ENCODE measurements at places on chromosomes 11 and 22. TPM values are rescaled to one million over a fixed set of nuclear protein-coding genes. Genes with fewer than 3 reads are reported as not detected.
A peak's percentile ranks its signal among the peaks of the same experiment; 100 is the strongest.

- no peaks in the 10 kb centered on the region for H3K36me3 ChIP-seq
- H3K27ac ChIP-seq = no peak overlapping the region
- H3K4me3 ChIP-seq = no peak overlapping the region
- H3K27me3 ChIP-seq = no peaks in the 10 kb centered on the region
- H3K4me1 ChIP-seq = no peaks in the 10 kb centered on the region
Observed at GRCh38 chr11:97229936-97230335, 840.1 kb downstream of the JRKL start.

DNA sequence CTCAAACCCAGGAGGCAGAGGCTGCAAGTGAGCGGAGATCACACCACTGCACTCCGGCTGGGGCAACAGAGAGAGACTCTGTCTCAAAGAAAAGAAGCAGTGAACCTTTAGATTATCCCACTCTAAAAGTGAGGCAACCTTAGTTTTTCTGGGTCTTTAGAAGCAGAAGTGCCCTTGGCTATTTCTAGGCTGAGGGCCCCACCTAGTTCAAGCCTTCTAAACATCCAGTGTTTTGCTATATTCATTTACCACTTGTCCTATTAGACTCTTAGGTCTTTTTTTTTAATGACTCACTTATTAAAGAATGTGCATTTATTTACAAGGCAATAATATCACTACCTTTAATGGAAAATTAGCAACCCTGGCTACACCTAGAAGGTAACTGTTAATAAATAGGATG lies 16.7 kb upstream of the EHF start:
- H3K4me1 ChIP-seq = no peaks in the 10 kb centered on the region
- DNase-seq = no peak
- H3K4me3 ChIP-seq = no peak overlapping the region
- H3K36me3 ChIP-seq = no peaks in the 10 kb centered on the region
- no peaks in the 10 kb centered on the region for H3K27me3 ChIP-seq

APOBEC3F gene
- total RNA-seq = 2.8 TPM

DNA sequence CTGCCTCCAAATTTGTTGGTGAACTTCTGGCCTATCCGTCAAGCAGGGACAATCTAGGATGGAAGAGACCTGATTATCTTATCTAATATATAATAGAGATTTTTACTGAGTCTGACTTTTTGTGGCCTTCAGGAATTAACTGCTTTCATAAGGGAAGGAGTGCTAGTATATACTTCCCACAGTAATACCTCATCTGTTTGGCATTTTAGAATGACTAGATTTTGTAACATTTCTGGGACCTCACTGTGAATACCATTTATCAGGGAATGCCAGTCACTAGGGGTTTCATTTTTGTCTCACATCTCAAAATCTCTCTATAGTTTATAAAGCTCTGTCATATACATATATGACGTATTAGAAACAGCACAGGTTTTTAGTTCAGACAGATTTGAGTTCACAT lies 114.3 kb downstream of the INSC start:
- H3K36me3 ChIP-seq = no peaks in the 10 kb centered on the region
- no peaks in the 10 kb centered on the region for H3K27me3 ChIP-seq
- no peaks in the 10 kb centered on the region for H3K4me1 ChIP-seq
- no peak overlapping the region for H3K4me3 ChIP-seq
- no peak for DNase-seq

DNA sequence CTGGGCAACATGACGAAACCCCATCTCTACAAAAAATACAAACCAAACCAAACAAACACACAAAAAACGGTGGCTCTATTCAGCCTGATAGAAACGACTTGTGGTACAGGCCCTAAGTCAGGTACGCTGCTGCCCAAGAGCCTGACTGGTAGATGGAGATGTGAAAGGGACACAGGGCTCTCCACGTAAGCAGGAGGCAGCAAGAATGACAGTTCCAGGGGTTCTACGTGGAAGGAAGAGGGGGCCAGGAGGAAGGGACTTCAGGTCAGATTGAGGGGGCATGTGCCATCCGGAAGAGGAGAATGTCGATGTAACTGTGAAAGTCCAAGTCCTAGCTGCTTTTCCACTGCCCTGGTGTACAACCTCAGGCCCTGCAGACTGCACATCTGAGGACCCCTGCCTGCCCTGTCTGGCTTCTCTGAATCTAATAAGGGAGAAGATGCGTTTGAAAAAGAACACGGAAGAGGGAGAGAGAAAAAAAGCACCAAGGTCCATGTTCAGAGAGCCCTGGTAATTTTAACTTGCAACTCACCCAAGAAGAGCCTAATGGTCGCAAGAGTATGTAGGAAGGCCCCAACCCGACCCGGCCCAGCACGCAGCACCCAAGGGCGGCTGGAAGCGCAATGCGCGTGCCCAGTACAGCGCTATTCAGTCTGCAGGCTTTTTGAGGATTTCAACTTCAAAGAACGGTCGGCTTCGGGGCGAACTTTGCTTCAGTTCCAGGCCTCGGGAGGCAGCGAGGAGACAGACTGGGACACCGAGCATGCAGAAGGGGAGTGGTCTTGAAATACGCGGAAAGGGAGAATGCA lies 909 bp upstream of the ZNRD2 start:
- DNase-seq = no peak
- H3K4me3 ChIP-seq = peak overlapping the region; percentile 81
- H3K27me3 ChIP-seq = no peaks in the 10 kb centered on the region
- peaks cover 63% of the 10 kb centered on the region for H3K4me1 ChIP-seq

FAR1 gene
- 29.3 TPM for total RNA-seq

DNA sequence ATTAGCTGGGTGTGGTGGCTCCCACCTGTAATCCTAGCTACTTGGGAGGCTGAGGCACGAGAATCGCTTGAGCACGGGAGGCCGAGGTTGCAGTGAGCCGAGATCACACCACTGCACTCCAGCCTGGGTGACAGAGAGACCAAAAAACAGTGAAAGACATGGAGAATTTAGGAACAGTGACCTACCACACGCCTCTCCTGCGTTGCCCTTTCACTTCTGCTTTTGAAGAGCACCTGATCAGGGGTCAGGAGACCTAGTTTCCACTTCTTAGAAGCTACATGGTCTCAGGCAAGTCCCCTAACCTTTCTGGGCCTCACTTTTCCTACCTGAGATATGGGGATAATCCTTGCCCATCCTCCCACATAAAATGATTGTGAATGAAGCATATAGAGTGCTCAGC lies 12.2 kb downstream of the SLC35C1 start:
- no peak for DNase-seq
- no peaks in the 10 kb centered on the region for H3K4me1 ChIP-seq
- H3K27me3 ChIP-seq = no peaks in the 10 kb centered on the region
- H3K4me3 ChIP-seq = no peak overlapping the region
- no peaks in the 10 kb centered on the region for H3K36me3 ChIP-seq

GRCh38 chr22:46150034-46150654 lies at the start of gene PPARA:
PPARA (plus strand) TSS chr22:46150526; CDS start chr22:46198384, 47,858 bp downstream.
- H3K4me1 ChIP-seq = peaks cover 32% of the 10 kb centered on the region
- H3K27ac ChIP-seq = peak within 1 kb of the TSS; percentile 93
- peaks cover 9% of the 10 kb centered on the region for H3K36me3 ChIP-seq
- peak within 1 kb of the TSS; percentile 93 for H3K4me3 ChIP-seq
- H3K27me3 ChIP-seq = no peaks in the 10 kb centered on the region

ALX4 gene
- under 0.01 TPM for total RNA-seq

GRCh38 chr11:59173964-59174663 lies 2.2 kb downstream of the DTX4 start:
- H3K27ac ChIP-seq = peak overlapping the region; percentile 74
- peaks cover 9% of the 10 kb centered on the region for H3K27me3 ChIP-seq
- H3K4me3 ChIP-seq = peak overlapping the region; percentile 64

SCGB1C1 gene
- not detected for total RNA-seq

ASCL2 gene
- total RNA-seq = 0.42 TPM

HIKESHI gene
- 37.1 TPM for total RNA-seq

DNA sequence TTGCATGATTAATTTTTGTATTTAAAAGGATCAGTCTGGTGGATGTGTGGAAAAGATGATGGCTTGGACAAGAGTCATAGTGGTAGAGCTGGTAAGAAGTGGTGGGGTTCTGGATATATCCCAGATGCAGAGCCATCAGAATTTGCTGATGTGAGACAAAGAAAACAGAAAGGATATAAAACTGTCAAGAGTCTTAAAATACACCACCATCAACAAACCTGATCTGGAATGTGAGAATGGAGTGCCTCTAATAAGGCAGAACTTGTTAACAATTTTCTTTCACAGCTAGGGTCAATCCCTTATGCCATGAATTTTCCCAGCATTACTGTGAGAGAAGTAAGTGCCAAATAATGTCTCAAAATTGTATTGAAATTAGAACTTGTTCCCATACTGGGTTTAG lies 215.4 kb downstream of the METTL15 start:
- H3K4me3 ChIP-seq = no peak overlapping the region
- H3K27me3 ChIP-seq = no peaks in the 10 kb centered on the region
- no peaks in the 10 kb centered on the region for H3K4me1 ChIP-seq
- no peak for DNase-seq
- no peak overlapping the region for H3K27ac ChIP-seq

MUS81 gene
- 74.2 TPM for total RNA-seq

GAB4 gene
- total RNA-seq = not detected

- H3K4me1 ChIP-seq = no peaks in the 10 kb centered on the region
- no peaks in the 10 kb centered on the region for H3K27me3 ChIP-seq
- H3K27ac ChIP-seq = no peak overlapping the region
Observed at GRCh38 chr11:83302151-83302550, 16.0 kb upstream of the CCDC90B start.

DNA sequence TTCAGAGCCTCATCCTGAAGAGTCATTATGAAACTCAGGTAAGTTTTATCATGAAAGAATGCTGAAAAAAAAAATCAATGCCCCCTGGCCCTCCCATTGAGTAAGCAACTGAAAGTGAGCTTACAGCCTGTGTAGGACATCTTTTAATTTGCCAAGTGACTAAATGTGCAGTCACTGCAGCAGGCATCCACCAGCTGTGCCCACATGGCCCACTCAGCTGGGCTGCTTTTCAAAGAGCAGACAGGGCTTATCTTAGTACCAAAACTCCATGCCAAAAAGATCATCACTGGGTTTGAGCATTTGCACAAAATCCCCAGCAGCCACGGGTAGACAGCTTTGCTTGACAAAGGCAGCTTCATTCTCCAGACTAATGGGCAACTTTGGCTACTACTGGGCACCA lies 709.7 kb downstream of the NTM start:
- no peaks in the 10 kb centered on the region for H3K4me1 ChIP-seq
- no peak overlapping the region for H3K4me3 ChIP-seq
- DNase-seq = peak; percentile 34
- H3K36me3 ChIP-seq = no peaks in the 10 kb centered on the region
- H3K27me3 ChIP-seq = no peaks in the 10 kb centered on the region
- H3K27ac ChIP-seq = no peak overlapping the region

GRCh38 chr11:70024036-70024772 lies 53.9 kb upstream of the ANO1 start:
- no peak overlapping the region for H3K27ac ChIP-seq
- DNase-seq = no peak
- H3K27me3 ChIP-seq = peaks cover 18% of the 10 kb centered on the region
- H3K4me1 ChIP-seq = no peaks in the 10 kb centered on the region
- no peak overlapping the region for H3K4me3 ChIP-seq

DNA sequence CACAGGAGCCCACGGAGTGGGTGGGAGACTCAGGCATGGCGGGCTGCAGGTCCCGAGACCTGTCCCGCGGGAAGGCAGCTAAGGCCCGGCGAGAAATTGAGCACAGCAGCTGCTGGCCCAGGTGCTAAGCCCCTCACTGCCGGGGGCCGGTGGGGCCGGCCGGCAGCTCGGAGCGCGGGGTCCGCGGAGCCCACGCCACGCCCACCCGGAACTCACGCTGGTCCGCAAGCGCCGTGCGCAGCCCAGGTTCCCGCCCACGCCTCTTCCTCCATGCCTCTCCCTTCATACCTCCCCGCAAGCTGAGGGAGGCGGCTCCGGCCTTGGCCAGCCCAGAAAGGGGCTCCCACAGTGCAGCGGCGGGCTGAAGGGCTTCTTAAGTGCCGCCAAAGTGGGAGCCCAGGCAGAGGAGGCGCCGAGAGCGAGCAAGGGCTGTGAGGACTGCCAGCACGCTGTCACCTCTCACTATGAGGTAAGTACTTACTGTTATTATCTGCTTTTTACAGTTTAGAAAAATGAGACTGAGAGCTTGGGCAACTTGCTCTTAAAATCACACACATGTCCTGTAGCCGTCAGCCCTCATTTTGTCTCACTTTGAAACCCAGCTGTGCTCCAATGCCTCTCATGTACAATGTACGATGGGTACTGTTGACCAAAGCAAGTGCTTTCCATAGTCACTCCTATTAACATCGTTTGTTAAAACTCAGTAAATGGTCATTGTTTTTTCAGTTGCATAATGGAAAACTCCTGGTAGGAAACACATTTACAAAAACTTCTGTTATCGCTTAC lies 12.2 kb upstream of the OR10D3 start:
- H3K4me3 ChIP-seq = no peak overlapping the region
- no peaks in the 10 kb centered on the region for H3K4me1 ChIP-seq
- no peak for DNase-seq
- no peak overlapping the region for H3K27ac ChIP-seq

SYT8 gene
- total RNA-seq = not detected

DNA sequence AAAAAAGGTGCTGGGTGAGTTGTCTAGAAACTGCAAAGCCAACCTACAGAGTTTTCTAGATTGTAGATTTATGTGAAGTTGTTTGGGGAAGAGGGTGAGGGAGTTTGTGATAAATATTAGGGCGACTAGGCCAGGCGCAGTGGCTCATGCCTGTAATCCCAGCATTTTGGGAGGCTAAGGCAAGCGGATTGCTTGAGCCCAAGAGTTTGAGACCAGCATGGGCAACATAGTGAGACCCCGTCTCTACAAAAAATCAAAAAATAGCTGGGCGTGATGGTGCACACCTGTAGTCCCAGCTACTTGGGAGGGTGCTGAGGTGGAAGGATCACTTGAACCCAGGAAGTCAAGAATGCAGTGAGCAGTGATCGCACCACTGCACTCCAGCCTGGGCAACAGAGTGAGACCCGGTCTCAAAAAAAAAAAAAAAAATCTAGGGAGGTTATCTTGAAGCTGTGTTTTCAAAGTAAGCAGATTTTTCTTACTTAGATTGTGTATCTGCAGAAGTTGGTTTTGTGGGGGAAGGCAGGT lies 844 bp downstream of the APOL6 start:
- no peak for DNase-seq
- H3K27ac ChIP-seq = peak overlapping the region; percentile 85
- H3K4me3 ChIP-seq = peak overlapping the region; percentile 89
- no peaks in the 10 kb centered on the region for H3K36me3 ChIP-seq
- peaks cover 46% of the 10 kb centered on the region for H3K4me1 ChIP-seq
- H3K27me3 ChIP-seq = no peaks in the 10 kb centered on the region

TRIM51G gene
- total RNA-seq = not detected

Data from esophagus muscularis mucosa (tissue), 4 donors.